Omental fat pad (tissue), 4 donors: ENCODE measurements at places on chromosomes 3 and 15.

DNA sequence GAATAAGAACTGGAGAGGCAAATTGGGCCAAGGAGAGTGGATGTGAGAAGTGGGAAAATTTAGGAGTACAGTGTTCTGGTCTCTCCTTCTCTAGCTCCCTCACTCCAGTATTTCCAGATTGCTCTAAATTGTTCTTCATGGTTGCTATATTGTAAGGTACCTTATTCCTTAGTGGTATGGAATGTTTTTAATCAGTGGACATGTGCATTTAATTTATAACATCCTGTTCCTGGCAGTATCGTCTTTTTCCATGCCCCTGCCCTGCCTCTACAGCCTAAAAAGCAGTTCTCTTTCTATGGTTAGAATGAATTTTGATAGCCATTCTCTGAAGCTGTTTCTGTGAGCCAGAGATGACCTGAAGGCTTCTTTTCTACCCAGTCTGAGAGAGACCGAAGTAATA is 180.5 kb downstream of the TCF12 start:
- DNase-seq, result no peak

- DNase-seq, result no peak
Measured at GRCh38 chr15:39623529-39623931, 42.7 kb downstream of the THBS1 start.

DNA sequence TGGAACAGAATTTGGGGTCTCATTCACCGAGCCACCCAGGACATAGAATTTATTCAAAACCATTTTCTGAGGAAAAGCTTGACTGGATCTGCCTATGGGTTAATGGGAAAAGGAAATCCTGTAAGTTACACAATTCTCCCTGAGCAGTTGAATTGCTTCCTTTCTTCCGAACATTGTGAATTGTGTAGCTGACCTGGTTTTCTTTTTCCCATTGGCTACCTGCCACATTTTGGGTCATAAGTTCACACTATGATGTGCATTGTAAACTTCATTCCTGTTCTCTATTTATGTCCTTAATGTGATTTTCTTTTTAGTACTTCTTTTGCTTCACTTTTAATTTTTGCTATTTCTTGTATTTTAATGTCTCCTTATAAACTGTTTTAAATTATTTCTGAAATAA is 386.0 kb upstream of the LRRC3B start:
- DNase-seq, result no peak

- no peak for DNase-seq
Measured at GRCh38 chr15:28944286-28944685, 58.5 kb downstream of the APBA2 start.

DNA sequence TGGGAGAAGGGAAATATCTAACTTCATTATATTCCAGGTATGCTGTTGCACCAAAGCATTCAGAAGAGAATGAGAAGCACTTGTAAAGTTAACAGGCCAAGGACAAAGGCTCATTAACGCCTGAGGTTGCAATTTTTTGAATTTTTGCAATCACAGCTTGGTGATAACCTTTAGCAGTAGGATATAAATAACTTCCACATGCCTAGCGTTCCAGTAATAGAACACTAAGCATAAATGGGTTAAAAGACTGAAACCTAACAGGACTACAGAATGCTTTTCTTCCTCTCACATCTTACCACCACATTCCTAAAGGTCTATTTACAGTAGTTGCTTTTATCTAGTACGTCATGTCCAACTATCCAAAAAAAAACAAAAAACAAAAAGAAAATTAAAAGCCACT is 57.4 kb upstream of the IMPG2 start:
- no peak for DNase-seq

DNA sequence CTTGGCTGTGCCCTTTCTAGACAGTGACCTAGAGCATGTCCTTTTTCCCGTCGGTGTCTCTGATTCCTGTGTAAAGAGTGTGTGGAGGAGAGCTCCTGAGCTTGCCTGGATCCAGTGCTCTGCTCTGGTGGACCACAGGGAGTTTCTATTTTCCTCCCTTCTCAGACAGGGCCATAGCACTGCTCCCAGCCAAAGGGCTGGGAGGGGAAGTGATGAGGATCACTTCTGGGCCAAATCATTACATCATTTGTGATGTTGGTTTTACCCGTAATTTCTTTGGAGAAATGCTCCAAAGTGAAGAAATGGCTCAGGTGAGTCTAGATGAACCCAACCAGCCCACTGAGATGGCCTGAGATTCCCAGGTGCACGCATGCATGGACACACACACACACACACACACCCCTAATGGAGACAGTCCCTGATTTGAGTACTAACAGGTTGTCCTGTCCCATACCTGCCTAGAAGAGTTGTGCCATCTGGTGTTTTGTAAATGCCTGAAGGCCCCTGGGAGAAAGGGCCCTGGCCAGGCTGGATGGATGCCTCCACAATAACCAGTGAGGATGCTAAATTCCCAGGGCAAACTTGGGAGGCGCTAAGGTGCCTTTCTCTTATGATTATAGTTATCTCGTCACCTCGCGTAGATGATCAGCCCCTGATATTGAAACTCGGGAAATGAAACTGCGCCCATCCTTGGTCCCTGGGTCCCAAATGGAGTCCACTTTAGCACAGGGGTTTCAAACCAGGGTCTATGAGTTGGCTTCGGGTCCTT is 86.9 kb downstream of the ASB7 start:
- no peak for DNase-seq

DNA sequence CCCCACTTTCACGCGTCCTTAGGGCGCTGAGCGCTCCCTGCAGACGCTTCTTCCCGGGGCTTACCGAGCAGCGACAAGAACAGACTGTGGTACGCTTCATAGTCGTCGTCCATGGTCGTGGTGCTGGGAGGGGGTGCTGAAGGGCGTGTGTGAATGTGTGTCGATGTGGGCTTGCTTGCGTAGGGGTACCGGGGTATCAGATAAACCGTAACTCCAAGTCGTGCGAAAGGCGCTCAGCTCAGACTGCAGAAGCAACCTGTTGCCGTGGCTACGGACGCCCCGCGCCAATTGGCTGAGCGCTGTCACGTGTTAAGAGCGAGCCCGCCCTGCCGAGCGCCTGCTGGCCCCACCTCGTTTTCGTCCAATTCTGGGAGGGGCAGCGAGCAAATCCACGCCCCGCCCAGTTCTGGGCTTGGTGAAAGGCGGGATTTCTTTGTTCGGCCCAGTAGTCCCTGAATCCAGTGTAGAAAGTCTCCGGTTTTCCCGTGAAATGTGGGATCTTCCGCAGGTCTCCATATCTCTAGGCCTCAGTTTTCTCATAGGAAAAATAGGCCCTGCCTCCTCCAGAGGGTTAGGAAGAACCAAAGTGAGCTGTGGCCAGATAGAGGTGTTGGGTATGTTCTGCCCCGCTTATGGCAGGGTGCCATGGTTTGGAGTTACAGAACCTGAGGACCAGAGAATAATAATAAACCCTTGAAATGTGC is at the start of gene EFCAB12:
Gene EFCAB12, minus strand, starts transcription at position 261 of the 704 bp plus-strand sequence. Its CDS starts 148 bp downstream, at position 113.
- peak; percentile 91 for DNase-seq

DNA sequence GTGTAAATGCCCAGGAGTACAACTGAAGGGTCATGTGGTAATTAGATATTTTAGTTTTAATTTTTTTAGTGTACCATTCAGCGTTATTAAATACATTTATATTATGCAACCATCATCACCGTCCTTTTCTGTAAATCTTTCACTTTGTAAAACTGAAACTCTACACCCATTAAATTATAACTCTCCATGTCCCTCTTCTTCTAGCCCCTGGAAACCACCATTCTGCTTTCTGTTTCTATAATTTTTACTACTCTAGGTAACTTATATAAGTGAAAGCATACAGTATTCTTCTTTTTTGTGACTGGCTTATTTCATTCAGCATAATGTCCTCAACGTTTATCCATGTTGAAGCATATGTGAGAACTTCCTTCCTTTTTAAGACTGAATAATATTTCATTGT is 48.1 kb downstream of the STXBP5L start:
- no peak for DNase-seq

GRCh38 chr3:129016356-129016719 is 15.2 kb downstream of the EFCC1 start:
- no peak for DNase-seq

DNA sequence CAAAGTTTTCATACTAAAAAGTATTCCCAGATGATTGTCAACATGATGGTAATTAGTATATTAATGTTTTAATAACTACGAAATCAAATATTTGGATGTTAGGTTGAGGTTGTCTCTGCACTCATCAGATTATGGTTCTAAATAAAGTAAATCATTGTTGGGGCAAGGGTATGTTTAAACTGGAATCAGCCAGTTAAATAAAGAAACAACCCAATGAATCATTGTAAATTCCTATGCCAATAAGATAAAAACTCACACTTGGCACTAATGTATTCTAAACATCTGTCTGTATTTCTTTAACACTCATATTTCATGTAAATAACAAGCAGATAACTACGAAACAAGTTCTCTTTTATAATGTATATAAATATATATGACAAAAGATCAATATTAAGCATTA is 92.7 kb downstream of the PEAK1 start:
- DNase-seq, result no peak

GRCh38 chr3:72015463-72015862 is 230.5 kb upstream of the PROK2 start:
- DNase-seq, result no peak

DNA sequence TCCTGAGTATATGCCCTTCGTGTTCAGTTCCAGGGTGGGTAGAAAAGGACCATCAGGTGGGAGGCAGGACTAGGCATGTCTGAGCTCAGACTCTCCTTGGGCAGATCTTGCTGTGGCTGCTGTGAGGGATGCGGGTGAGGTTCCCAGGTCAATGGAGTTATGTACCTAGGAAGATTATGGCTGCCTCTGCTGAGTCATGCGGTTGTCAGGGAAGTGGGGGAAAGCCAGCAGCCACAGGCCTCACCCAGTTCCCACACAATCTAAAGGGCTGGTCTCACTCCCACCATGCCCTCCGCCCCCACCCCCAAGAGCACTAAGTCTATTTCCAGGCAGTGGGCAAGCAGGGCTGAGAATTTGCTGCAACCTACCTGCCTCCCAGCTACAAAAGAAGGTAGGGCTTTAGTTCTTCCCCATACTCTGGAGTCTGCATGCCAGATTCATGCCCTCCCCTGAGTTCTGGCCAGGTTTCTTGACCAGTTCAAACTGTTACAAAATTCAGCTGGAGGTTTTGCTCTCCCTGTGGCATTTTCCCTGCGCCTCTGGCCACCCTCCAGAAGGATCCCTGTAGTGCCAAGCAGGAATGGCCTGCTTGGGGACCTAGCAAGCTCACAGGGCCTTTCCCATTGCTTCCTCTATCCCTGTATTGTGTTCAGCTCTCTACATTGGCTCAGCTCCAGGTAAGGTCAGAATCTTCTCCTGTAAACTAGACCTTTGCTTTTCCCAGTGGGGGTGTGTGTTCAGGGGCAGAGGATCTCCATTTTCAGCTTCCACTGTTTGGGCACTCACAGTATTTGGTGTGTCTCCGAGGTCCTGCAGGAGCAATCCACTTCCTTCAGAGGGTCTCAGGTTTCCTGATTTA is 12.7 kb upstream of the TMCO5A start:
- DNase-seq, result no peak

DNA sequence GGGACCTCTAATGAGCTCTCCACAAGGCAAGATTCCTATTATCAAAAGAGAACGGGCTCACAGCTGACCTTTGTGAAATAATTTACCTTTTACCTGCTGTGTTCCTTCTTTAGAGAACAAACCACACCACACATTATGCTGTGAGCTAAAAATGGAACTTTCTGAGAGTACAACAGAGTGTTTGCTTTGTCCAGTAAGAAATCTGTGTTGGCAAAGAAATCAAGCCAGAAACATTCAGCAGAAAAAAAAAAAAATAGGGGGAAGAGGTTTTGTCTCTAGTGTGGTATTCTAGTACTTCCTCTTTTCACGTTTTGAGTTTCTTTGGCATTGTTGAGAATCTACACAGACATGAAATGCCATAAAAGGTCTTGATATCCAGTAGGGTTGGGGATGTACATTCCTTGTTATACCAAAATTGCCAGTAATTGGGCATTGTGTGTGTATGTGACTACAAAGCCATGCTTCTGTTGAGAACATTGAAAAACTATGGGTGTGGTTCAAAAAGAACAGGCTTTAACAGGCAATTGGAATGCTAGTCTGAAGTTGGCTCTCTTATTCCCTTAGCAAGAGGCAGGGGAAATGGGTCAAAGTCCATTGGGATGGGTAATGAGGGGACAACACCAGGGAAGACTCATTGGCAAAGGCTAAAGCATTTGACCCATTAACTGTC is 273.5 kb downstream of the NEK10 start:
- no peak for DNase-seq

DNA sequence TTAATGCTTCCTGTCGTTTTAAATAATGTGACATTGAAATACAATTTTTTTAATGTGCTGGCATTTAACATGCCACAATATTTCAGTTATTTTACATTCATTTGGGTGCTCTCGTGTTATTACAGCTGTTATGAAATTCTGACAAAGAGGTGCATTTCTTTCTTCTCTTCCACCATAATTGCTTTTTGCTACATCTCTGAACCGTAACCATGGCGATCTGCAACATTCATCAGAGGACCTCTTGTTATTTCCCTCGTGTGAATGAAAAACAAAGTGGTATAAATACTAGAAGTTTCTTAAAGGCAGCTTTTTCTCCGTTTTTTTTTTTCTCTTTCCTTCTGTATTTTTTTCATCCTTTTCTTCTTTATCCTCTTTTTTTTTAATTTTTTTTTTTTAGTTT is 316.4 kb downstream of the MCTP2 start:
- no peak for DNase-seq

DNA sequence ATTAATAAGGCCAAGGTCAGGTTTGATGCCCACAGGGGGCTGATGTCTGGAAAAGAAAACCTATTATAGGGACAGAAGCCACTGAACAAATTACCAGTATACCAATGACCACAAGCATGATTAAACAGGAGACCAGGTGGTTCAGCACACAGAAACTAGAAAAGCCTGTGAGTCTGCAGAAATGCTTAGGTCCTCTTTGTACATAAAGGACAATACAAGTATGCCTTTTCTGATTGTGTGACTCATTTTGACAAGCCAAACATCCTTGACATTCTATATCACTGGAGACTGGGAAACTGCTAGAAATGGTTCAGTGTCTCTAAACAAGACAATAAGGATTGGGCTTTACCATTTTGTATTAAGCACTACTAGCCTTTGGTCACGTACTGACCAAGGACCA is 113.2 kb upstream of the MYO5C start:
- DNase-seq, result no peak

DNA sequence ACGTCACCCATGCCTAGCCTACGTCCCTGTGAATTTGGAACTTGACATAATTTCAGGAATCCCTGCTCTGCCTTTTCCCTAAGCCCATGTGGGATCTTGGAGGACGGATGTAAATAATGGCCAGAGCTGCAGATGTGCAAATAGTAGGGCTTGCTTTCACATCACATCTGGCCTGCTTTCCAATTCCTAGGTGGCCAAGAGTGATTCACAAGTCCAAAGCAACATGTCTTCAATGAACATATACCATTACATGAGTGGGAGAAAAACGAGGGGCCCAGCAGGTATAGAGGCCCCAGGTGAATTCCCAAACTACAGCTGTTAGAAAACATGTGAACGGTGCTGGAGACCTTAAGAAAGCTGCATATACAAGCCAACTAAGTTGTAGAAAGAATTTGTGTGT is 214.6 kb downstream of the MAGI1 start:
- DNase-seq, result no peak

- no peak for DNase-seq
Measured at GRCh38 chr15:91849749-91850161, 3.8 kb upstream of the SLCO3A1 start.

GRCh38 chr3:124373524-124373923 is 356.7 kb upstream of the UMPS start:
- no peak for DNase-seq
